CD8-positive, alpha-beta memory T cell (primary cell): ENCODE measurements at places on chromosomes 7 and 10.

- DNase-seq, result no peak
Observed at GRCh38 chr7:100613412-100614175, 1.3 kb downstream of the MOSPD3 start.

DNA sequence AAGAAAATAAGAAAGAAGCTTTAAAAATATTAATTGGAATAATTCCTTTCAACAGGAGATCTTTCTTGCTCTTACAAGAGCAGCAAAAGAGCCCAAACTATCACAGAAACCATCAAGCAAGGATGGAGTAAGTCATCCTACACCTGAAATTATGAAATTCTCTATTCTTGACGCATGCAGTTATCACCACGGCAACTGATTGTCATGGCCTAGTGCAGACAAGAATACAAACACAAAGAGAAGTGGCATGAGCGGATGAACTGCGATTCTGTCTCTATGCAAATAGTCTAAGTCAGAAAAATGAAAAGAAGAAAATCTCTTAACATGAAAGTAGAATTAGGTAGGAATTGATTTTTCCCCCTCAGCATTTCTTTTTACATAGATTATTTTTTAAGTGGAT lies 54.8 kb upstream of the SLC35B4 start:
- no peak for DNase-seq

- DNase-seq, result no peak
Observed at GRCh38 chr10:97518301-97519043, 19.7 kb downstream of the UBTD1 start.

DNA sequence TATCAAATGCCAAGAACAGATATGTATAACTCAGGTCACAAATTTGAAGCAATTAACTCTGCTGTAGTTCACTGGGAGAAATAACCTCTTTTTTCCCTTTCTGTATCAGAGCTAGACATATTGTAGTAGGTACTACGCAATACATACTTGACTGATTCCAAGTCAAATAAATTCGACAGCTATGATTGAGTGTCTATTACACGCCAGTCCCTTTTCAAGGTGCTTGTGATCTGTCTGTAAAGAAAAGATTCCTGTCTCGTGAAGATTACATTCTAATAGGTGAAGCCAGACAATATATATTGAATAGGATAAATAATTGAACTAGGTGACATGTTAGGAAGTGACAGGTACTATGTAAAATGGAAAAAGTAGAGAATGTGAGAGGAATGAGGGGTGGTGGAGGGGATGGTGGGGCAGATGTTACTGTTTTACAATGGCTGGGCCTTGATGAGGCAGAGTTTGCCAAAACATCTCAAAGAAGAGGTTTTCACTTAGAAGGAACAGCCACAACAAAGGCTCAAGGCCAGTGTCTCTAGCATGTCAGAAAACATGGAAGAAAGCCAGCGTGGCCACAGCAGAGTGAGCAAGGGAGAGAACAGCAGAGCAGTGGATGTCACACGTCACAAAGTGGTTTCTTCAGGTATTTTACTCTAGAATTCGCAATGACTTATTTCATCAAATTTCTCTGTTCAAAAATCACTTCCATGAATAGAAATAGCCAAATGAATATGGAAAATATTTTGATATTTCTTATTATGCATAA lies 282.6 kb upstream of the CACNA2D1 start:
- DNase-seq, result no peak

- no peak for DNase-seq
Observed at GRCh38 chr10:73117976-73118743, 7.9 kb downstream of the NUDT13 start.

DNA sequence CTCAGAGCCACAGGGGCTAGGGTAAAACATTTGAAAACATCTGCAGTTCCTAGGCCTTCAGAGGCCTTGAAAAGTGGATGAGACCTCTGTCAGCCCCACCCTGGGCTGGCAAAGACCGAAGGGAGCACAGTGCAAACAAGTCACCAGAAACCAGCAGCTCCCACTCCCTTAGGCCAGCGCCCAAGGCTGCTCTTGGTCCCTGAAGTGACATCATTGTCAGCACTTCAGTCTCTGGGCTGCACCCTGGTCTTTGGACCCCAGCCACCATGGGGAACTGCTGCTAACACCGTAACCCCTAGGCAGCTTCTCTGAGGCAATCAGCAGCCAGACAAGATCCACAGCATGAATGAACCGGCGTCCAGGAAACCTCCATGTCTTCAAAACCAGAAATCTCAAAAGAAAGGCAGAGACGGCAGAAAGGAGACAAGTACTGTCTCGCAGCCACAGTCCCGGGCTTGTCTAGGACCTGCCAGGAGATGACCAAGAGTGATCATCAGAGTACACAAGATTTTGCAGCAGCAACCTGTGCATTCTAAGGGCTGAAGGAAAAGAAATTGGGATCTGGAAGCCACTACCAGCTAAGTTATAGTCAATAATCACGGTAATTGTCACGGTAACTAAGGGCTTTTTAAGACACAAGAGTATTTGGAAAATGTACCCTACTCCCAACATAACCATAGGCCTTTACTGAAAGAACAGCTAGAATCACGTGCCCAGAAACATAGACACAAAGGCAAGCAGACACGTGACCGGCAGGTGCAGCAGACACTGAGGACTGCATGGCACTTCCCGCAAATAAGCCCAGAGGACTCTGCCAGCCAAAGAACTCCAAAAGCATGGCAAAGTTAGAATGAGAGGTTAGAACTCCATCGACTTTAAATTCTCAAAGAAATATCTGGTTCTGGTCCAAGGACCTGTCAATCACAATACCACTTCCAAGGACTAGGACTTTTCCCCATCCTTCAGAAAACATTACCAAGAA lies 23.3 kb downstream of the CPXM2 start:
- DNase-seq, result no peak

DNA sequence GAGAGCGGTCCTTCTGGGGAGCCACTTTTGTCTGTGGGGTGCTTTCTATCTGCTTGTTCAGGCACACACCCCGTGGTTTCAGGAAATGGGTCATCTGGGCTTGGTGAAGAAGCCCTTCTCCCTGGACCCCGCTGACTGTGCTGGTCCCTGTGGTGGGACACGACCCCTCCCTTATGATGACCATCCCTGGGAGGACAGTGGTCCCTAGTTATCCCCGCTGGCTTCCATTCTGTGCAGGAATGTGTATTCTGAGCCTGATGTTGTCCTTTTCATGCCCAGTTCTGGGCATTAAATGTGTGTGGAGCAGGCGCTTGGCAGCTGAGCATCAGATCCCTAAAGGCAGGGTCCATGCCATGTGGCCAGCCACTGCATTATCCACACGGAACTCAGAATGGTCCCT lies 71.6 kb downstream of the TCERG1L start:
- no peak for DNase-seq

GRCh38 chr10:60282771-60283353 lies 106.8 kb downstream of the ANK3 start:
- no peak for DNase-seq

- DNase-seq, result no peak
Observed at GRCh38 chr10:4770801-4771553, 55.0 kb upstream of the AKR1E2 start.

GRCh38 chr10:118508863-118509262 lies 86.6 kb downstream of the PRLHR start:
- DNase-seq, result no peak

DNA sequence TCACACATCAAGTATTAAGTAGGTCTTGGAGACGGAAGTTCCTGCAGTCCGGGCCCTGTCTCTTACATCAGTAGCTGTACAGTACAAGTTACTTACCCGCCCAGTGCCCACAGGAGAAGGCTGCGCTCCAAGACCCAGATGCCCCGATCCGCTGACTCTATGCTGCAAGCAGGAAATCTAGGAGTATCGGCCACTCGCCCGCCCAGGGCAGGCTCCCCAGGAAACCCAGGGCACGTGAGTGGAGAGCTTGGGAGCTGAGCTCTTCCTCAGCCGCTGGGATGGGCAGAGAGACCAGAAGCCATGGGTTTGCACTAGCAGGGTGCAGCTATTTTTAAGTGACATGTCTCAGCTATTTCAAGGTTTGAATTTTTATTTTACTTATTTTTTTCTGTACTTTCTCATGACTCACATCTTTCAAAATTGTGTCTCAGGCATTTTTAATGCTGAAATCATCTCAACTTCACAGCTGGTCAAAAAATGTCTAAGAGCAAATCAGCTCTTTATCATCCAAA lies 1.9 kb upstream of the GPER1 start:
- no peak for DNase-seq

DNA sequence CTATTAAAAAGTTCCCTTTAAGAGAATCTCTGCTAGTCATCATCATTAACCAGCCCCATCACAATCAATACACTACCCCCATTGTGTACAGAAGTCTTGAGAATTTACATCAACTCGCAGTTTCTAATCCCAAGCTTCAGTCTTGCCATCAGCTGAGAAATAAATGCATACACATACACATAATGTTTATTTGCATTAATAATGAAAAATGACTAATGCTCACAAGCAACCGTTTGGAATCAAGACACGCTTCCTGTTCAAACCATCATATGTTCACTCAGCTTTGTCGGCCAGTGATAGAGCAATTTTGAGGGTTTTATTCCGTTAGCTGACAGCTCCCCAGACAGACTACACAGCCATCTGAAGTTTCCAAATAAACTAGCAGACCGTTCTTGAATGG lies 287.1 kb downstream of the SFMBT2 start:
- DNase-seq, result no peak

DNA sequence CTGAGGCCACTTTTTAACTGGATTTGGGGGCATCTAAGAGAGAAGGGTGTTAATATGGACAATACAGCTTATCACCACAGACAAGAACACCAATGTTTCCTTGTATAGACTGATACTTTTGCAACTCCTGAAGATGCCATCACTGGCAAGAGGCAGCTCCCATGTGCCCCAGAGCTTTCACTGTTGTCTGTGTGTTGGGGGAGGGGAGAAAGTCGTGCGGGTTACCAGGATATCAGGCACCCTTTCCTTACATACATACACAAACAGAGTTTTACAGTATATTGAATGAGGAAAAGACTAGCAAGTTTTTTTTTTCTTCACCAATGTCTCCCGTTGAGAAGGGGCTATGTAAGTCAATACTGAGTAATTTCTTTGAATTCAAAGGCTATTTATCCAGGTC lies 4.1 kb upstream of the DLX6 start:
- DNase-seq, result no peak

DNA sequence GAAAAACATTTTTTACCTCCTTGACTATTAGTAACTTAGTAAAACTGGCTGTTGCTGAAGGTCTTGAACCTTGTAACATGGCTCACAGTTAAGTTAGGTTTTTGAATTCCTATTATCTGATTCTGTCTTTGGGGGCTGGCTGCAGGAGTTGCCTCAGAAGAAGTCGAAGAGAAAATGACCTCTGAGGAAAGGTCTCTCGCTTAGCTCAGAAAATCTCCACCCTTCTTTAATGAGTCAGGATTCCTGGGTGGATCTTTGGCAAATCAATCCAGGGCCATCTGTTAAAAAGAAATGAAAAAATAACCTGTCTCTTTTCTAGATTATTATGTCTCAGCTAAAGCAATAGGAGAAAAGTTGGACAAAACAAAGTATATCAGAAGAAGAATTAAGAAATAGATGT lies 267.8 kb upstream of the SEMA3C start:
- no peak for DNase-seq

GRCh38 chr7:85521108-85521694 lies 334.3 kb upstream of the SEMA3D start:
- no peak for DNase-seq

GRCh38 chr10:6586501-6586900 lies 6.4 kb upstream of the PRKCQ start:
- no peak for DNase-seq

DNA sequence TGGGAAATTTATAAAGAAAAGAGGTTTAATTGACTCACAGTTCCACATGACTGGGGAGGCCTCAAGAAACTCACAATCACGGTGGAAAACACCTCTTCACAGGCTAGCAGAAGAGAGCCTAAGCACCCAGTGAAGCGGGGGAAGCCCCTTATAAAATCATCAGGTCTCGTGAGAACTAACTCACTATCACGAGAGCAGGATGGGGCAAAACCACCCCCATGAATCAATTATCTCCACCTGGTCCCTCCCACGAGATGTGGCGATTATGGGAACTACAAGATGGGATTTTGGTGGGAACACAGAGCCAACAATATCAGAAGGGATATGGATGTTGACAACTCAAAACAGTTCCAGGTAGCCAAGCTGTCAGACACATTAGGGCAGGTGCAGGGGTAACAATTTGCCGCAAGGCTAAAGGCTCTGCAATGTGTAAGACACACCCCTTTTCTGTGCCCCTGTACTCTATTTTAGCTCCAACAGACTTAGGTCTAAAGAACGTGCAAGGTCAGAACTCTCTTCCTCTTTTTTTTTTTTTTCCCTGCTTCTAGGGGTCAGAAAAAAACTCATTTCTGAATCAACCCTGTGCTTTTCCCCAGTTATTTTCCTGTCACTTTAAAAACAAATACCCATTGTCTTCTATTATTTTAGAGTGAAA lies 30.7 kb upstream of the RBM20 start:
- no peak for DNase-seq

DNA sequence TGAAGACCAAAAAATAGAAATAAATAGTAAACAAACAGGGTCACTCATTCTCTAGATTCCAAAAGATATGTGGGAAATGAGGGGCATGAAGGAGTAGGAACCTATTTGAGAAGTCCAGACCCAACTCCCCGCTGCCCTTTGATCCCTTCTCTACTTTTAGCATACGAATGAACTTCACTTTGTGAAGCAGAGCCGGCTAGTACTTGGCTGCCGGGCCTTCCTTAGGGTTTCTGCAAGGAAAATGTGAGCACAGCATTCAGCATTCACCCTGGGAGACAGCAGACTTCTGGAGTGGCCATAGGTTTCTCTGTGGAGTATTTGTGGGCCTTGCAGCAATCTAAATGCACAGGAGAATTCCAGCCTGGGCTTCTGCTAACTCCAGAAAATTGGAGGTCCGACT lies 76.3 kb upstream of the PRKAR2B start:
- no peak for DNase-seq

DNA sequence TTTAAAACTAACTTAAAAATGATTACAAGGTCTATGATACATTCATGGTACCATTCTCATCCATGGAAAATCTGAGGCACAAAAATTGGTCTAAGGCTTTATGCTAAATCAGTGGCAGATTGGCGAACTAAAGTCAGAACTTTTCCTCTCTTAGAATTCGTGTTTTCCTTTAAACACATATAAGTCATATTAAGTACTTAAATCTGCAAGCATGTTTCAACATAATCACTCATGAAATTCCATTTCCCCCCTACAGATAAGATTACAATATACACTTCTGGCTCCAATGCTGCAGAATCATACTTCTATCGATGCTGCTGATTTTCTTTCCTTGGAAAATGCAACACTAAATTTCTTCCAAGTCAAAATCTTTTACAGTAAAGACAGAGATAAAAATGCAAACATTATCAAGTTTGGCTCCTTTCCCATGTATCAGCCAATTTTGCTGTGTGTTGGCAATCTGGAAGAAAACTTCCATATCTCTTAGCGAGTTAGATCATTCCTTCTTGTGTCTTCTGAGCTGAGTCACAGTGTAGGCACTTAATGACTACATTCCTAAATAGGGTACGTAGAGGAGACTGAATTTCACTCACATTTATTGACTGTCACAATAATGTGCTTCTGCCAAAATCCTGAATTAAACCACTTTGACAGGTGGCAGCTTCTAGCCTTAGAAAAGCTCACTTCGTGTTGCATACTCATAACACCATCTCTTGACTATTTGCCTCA lies 76.4 kb upstream of the LRRC17 start:
- no peak for DNase-seq

GRCh38 chr7:107917763-107918651 lies 27.0 kb downstream of the DLD start:
- no peak for DNase-seq

GRCh38 chr7:85023066-85023712 lies 163.7 kb downstream of the SEMA3D start:
- peak; percentile 46 for DNase-seq
